Naive thymus-derived CD8-positive, alpha-beta T cell (primary cell): ENCODE measurements at places on chromosomes 6 and 20. TPM values are rescaled to one million over a fixed set of nuclear protein-coding genes. Genes with fewer than 3 reads are reported as not detected.
A peak's percentile ranks its signal among the peaks of the same experiment; 100 is the strongest.

Gene SLC22A1
- 2.3 TPM for total RNA-seq

- peak overlapping the region; percentile 75 for H3K27ac ChIP-seq
- no peak overlapping the region for H3K4me3 ChIP-seq
- H3K4me1 ChIP-seq = peaks cover 26% of the 10 kb centered on the region
Observed at GRCh38 chr6:157813191-157813590, 9.9 kb upstream of the SNX9 start.

- H3K27ac ChIP-seq = no peak overlapping the region
- no peaks in the 10 kb centered on the region for H3K4me1 ChIP-seq
- H3K27me3 ChIP-seq = peaks cover 15% of the 10 kb centered on the region
- DNase-seq = no peak
Observed at GRCh38 chr20:40540166-40540565, 148.9 kb downstream of the MAFB start.

DNA sequence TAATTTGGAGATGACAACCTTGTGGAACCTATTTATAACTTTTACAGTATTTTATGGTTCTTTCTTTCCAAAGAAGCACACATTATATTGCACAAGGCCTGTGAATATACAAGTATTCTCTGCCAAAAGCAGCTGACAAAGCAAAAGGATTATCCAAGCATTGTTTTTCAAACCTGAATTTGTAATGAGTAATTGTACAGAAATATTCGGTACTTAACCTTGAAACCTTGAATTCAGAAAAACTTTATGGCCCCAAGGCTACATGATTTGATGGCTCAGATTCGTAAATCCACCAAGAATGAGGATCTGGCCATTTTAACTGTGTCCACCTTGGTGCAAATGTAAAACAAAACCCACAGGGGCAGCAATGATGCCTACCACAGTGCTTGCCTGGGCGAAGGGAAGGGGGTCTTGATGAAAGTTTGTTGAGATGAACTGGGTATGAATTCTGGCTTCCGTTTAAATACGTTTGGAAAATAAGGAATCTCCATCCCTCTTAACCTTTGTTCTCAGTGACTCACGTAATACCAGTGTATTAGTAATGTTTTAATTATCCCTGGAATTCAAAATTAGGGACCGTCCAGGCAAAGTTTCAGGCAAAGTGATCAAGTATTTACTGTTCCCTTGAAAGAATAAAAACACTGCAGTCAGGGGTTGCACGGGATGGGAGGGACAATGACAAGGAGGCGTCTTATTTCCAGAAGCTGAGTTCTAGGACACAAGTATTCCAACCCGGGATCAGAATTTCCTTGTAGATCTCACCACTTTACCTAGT is 2.7 kb upstream of the RBM24 start:
- H3K27me3 ChIP-seq = peaks cover 64% of the 10 kb centered on the region
- no peak for DNase-seq
- H3K27ac ChIP-seq = no peak overlapping the region
- no peaks in the 10 kb centered on the region for H3K36me3 ChIP-seq
- H3K4me3 ChIP-seq = no peak overlapping the region
- peaks cover 18% of the 10 kb centered on the region for H3K4me1 ChIP-seq

DNA sequence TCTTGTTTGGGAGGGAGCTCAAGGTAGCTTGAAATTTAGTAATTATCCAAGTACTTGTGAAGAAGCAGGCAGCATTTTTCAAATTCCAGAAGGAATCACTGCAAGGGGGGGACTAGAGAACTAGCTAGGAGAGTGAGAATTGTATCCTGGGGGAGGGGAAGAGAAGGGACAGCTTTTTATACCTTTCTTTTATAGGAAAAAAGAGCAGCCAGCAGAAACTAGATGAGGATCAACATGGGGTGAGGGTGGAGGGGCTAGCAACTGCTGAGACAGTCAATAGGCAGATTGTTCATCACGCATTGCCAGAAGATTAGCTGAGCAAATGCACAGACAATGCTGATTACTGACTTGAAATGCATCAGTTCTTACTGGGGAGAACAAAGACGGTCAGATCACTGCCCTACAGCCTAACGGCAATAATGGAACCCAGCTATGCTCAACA is 514.3 kb upstream of the CITED2 start:
- H3K36me3 ChIP-seq = no peaks in the 10 kb centered on the region
- H3K4me1 ChIP-seq = no peaks in the 10 kb centered on the region
- DNase-seq = no peak
- no peak overlapping the region for H3K4me3 ChIP-seq
- H3K27me3 ChIP-seq = no peaks in the 10 kb centered on the region
